ENCODE measurements at places on chromosomes 16 and 17. TPM values are rescaled to one million over a fixed set of nuclear protein-coding genes. Genes with fewer than 3 reads are reported as not detected.

The EMP2 gene
- total RNA-seq: not detected

The KRTAP4-4 gene
- total RNA-seq: not detected

The DPEP1 gene
- not detected for total RNA-seq

The C17orf100 gene
- total RNA-seq: 2.0 TPM

The GNGT2 gene
- total RNA-seq: 27.7 TPM

The NPW gene
- total RNA-seq: 2.0 TPM

The MRPL45 gene
- total RNA-seq: 54.4 TPM

The HOXB5 gene
- not detected for total RNA-seq

The ABCC12 gene
- not detected for total RNA-seq

The HS3ST3A1 gene
- total RNA-seq: 0.27 TPM

The CDK5R1 gene
- 15.4 TPM for total RNA-seq

The CTRL gene
- 3.5 TPM for total RNA-seq

The IL32 gene
- 1,864 TPM for total RNA-seq

The C1QTNF8 gene
- total RNA-seq: not detected

DNA sequence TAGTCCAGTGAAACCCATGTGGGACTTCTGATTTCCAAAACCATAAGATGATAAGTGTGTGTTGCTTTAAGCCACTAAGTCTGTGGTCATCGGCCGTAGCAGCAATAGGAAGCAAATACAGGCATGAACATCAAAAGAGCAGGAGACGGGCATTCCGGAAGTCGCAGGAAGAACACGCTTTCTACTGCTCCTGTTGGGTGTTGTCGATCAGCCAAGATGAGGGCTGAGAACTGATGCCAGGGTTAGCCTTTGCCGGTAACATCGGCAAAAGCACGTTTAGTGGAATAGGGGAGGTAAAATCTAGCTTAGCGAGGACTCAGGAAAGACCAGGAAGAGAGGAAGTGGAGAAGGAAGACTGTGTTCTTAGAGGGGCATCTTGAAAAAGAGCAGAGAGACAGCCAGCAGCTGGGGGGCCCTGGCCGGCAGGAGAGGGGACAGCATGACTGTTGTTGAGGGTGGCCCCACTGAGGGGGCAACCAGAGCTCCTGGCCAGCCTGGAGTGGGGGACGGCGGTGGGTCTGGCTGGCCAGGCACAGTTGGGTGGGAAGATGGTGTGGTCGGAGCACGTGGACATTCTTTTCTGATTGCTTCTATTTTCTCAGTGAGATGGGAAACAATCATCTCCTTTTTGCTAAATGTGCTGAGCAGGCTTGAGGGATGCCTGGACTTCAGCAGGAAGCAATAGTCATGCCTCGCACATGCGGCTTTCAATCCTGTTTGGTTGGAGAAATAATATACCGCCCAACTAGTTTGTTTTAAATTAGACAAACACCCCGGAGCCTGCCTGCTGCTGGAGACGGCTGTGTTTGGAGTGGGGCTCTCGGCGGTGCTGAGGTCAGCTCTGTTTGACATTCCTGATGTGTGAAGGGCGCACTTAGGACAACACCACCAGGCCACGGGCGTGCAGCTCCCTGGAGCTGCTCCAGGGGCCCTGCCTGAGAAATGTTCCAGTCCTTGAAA is 109.9 kb downstream of the METRNL start:
- H3K36me3 ChIP-seq: no peaks in the 10 kb centered on the region
- H3K4me1 ChIP-seq: peaks cover 10% of the 10 kb centered on the region
- no peak overlapping the region for H3K4me3 ChIP-seq
- H3K27me3 ChIP-seq: no peaks in the 10 kb centered on the region

DNA sequence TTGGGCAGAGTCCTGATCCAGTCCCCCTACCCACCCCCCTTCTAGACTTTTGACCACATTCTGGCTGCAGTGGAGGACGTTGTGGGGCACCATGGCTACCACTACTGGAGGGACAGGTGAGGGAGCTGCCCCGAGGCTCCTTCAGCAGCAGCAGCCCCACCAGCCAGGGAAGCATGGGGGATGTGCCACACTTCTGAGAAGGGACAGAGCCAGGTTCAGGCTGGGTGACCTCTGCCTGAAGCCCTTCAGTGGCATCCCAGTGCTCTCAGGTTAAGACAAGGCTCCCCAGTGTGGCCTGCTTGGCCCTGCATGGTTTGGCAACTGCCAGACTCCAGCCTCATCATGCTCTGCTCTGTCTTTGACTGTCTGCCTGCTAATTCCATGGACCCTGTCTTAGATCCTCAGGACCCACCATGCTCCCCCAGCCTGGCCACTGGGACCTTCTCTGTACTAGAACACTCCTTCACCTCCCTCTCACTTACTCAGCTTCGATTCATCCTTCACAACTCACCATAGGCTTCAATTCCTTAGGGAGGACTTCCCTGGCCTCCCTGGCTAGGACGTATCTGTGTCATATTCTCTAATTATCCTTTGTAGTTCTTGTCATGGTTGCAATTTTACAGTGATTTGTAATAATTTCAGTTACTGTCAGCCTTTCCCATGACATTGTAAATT is 8.8 kb downstream of the SLC9A5 start:
- H3K27ac ChIP-seq: no peak overlapping the region
- peaks cover 2% of the 10 kb centered on the region for H3K4me1 ChIP-seq
- DNase-seq: no peak
- no peaks in the 10 kb centered on the region for H3K27me3 ChIP-seq

DNA sequence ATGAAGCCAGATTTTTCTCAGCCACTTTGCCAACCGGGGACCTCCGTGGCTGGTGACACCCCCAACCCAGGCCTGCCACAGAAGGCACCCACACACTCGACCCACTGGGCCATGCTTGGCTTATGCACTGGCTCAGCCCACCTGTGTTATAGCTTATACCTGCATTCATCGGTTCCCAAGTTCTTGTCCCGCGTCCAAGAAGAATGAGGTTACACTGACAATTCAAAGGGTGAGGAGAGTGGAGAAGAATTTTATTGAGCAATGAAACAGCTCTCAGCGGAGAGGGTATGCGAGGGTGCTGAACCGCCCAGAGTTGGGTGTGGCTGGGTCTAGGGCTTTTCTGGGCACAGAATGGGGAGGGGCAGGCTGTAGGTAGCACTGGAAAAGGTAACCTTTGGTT is 22.2 kb upstream of the CDH15 start:
- no peak overlapping the region for H3K4me3 ChIP-seq
- H3K27me3 ChIP-seq: no peaks in the 10 kb centered on the region
- no peaks in the 10 kb centered on the region for H3K4me1 ChIP-seq
- no peak overlapping the region for H3K27ac ChIP-seq
- H3K36me3 ChIP-seq: peaks cover 41% of the 10 kb centered on the region

- H3K27me3 ChIP-seq: peaks cover 19% of the 10 kb centered on the region
- H3K4me3 ChIP-seq: peak overlapping the region; percentile 90
- H3K4me1 ChIP-seq: peaks cover 74% of the 10 kb centered on the region
- peak; percentile 61 for DNase-seq
- peaks cover 7% of the 10 kb centered on the region for H3K36me3 ChIP-seq
These were observed 1.4 kb downstream of the HES7 start for GRCh38 chr17:8122422-8122923.

DNA sequence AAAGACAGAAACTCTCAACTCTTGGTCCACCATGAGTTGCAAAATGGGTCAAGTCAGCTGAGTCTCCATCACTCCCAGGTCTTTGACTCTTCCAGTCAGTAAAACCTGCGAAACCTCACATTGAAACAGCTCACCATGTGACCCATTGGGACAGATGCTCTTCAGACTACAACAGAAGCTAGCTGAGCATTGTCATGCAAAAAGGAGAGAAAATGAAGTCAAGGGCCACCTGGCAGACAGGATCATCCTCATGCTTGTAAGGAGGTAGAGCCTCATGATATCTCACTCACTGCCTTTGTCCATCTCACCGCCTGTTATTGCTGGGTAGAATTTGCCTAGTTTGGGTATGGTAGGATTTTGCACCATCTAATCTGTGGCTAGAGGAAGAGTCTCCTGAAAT is 50.2 kb downstream of the MAF start:
- H3K36me3 ChIP-seq: no peaks in the 10 kb centered on the region
- H3K4me1 ChIP-seq: no peaks in the 10 kb centered on the region
- DNase-seq: no peak
- H3K27me3 ChIP-seq: peaks cover 6% of the 10 kb centered on the region

DNA sequence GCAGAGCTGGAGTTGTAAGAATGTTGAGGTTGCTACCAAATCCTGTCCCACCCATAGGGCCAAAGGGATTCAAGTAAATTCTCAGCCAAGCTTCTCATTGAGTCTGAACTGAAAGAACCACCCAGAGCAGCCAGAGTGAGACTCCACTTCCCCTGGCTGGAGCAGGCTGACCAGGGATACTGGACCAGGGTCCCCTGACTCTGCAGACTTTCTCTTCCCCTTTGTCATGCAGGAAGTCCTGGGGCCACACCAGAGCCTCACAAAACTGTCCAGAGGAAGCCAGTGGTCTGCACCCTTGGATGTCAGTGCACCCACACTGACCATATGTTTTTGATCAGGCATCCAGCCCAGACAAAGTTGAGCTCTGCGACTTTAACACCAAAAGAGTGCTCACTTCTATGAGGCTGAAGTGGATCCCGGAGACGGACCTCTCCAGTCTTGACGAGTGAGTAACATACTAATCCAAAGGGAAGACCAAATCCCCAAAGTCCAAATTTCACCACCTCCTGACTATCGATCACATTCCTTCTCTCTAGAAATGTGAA is 4.1 kb downstream of the NXN start:
- DNase-seq: no peak
- H3K36me3 ChIP-seq: no peaks in the 10 kb centered on the region
- peaks cover 31% of the 10 kb centered on the region for H3K27me3 ChIP-seq
- peaks cover 8% of the 10 kb centered on the region for H3K4me1 ChIP-seq
- H3K27ac ChIP-seq: no peak overlapping the region
- H3K4me3 ChIP-seq: no peak overlapping the region

- H3K27ac ChIP-seq: no peak overlapping the region
- H3K4me3 ChIP-seq: no peak overlapping the region
- H3K4me1 ChIP-seq: peaks cover 2% of the 10 kb centered on the region
- no peaks in the 10 kb centered on the region for H3K27me3 ChIP-seq
These were observed 36.0 kb upstream of the SLC47A1 start for GRCh38 chr17:19497624-19498023.

GRCh38 chr17:79160980-79161636 is 86.5 kb downstream of the ENGASE start:
- peak overlapping the region; percentile 51 for H3K27ac ChIP-seq
- H3K36me3 ChIP-seq: no peaks in the 10 kb centered on the region
- H3K4me1 ChIP-seq: peaks cover 3% of the 10 kb centered on the region

- DNase-seq: no peak
- no peaks in the 10 kb centered on the region for H3K36me3 ChIP-seq
- H3K27ac ChIP-seq: no peak overlapping the region
- H3K27me3 ChIP-seq: peaks cover 14% of the 10 kb centered on the region
- no peaks in the 10 kb centered on the region for H3K4me1 ChIP-seq
These were observed 86.9 kb downstream of the MYH13 start for GRCh38 chr17:10285896-10286295.

- no peaks in the 10 kb centered on the region for H3K36me3 ChIP-seq
- no peak overlapping the region for H3K27ac ChIP-seq
- peaks cover 7% of the 10 kb centered on the region for H3K27me3 ChIP-seq
- peaks cover 11% of the 10 kb centered on the region for H3K4me1 ChIP-seq
- peak; percentile 55 for DNase-seq
These were observed 80.0 kb upstream of the NKD1 start for GRCh38 chr16:50467943-50468748.

GRCh38 chr16:49516382-49517036 is 142.9 kb downstream of the C16orf78 start:
- no peaks in the 10 kb centered on the region for H3K36me3 ChIP-seq
- no peak overlapping the region for H3K27ac ChIP-seq
- no peak overlapping the region for H3K4me3 ChIP-seq
- no peaks in the 10 kb centered on the region for H3K27me3 ChIP-seq
- H3K4me1 ChIP-seq: peaks cover 12% of the 10 kb centered on the region
- DNase-seq: no peak

DNA sequence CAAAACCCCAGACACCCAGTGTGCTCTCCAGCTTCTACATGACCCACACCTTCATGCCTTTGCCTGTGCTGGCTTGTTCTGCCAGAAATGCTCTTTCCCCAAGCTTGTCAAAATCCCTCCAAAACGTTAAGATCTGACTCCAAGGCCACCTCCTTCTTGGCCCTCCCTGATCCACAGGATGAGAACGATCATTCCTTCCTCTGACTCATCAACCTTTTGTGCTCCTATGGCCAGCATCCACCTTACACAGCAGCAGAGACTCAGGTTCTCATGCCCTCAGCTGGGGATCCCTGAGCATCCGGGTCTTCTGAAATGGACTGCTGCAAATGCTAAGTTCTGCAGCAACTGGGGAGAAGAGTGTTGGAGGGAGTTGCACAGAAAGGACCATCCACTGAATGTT is 2.9 kb downstream of the ZBTB4 start:
- no peak for DNase-seq
- peaks cover 10% of the 10 kb centered on the region for H3K36me3 ChIP-seq
- peak overlapping the region; percentile 75 for H3K27ac ChIP-seq
- H3K4me1 ChIP-seq: peaks cover 59% of the 10 kb centered on the region

DNA sequence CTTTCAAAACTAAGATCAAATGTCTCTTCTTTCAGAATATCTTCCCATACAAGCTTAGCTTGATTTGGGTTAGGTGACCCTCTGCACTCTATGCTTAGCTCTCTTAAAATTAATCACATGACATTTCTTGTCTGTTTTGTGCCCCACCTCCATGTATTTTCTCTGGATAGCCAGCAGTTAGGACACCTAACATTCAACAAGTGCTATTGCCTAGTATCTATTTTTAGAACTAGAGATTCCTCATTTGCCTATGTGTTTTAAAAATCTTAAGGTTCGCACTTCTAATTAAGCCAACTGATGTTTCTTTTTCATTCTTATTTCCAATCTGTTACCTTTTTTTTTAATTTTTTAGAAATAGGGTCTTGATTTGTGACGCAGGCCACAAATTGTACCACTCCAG is 129.7 kb upstream of the C17orf78 start:
- no peak overlapping the region for H3K27ac ChIP-seq
- no peak overlapping the region for H3K4me3 ChIP-seq
- DNase-seq: no peak
- no peaks in the 10 kb centered on the region for H3K27me3 ChIP-seq
- H3K4me1 ChIP-seq: no peaks in the 10 kb centered on the region

All from activated CD4-positive, alpha-beta T cell treated with anti-CD3 and anti-CD28 coated beads for 36 hours (primary cell).